ENCODE measurements at places on chromosomes 3 and 15.

DNA sequence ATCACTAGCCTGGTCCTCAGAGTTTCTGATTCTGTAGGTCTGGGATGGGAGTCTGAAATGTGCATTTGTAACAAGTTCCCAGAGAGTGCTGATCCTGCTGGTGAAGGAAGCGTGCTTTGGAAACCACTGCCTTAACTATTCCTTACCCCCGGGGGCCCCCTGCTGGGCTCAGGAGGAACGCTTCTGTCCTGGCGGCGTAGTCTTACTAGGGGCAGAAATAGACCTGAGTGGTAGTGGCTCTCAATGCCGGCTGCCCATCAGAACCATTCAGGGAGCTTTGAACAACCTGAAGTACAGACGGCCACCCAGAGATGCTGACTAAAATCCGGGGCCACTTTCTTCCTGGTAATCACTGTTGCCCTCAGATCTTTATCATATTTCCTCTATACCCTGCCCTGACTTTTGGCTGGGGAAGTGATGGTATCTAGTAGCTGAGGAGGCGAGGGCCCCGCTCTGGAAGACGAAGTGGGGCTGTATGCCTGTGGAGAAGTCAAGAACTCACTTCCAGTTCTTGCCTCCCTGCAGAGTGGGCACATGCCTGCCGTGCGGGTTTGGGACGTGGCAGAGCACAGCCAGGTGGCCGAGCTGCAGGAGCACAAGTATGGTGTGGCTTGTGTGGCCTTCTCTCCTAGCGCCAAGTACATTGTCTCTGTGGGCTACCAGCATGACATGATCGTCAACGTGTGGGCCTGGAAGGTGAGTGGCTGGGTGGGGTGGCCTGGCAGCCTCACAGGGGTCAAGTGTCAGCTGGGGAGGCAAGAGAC is 16.3 kb upstream of the JMJD7 start:
- DNase-seq = peak; percentile 87

DNA sequence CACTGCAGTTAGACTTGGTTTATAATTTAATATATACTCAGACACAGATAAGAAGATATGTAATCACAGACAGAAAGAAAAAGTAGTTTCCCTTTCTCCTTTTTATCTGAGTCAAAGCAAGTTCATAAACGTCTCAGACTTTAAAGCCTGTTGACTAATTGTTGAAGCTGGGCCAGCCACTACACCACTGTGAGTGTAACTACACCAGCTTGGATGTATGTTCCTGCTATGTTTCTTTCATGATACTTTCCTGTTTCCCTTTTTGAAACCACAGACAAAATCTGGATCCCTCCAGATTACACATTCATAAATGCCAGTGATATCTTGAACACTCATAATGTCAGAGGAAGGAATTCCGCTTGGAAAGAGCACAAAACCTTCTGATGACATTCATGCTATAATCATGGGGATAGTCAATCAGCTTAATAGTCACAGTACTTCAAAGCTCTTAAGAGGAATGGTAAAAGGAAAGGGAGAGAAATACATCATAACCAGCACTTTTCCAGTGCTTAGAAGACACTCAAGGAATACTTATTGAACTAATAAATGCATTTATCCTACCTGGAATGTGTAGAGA is 32.0 kb downstream of the KCNMB2 start:
- no peak for DNase-seq

DNA sequence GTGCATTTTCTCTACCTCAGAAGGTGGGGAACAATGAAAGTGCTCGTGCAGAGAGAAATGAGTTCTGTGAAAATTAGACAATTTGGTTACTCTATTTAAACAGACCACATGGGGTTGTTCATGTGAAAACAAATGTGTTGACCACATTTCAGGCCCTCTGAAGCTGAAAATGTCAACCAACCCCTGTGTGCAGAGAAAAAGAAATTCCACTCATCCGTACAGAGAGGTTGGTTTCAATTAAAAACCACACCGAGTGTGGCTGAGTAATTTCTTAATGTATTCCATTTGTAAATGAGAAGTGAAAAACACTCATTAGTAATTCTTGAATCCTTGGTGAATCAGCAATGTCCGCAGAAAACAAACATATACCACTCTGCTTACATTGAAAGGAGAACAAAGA is 46.9 kb upstream of the SLC7A14 start:
- DNase-seq = no peak

DNA sequence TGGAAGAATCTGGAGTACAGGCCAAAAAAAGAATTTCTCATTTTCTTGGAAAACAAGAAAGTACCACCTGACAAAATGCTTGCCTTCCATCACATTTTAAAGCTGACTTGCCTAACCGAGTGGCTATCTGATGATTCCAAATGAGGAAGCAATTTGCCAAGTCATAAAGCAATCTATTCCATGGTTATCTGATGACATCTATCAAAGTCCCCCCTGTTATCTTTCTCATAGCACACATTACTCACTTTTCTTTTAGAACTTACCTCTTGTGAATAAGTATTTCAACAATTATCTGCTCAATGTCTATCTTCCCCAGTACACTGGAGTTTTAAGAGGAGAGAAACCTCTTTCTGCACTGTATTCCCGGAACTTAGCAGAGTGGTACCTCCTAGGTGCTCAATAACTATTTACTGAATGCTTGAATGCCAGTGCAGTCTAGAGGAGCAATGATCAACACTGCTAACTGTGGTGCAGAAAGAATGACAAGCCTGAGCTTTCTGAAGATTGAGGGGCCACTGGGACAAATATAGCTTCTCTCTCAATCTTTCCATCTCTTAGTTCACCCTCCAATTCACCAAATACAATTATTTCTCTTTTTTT is 186.3 kb upstream of the ATP11B start:
- DNase-seq = no peak

DNA sequence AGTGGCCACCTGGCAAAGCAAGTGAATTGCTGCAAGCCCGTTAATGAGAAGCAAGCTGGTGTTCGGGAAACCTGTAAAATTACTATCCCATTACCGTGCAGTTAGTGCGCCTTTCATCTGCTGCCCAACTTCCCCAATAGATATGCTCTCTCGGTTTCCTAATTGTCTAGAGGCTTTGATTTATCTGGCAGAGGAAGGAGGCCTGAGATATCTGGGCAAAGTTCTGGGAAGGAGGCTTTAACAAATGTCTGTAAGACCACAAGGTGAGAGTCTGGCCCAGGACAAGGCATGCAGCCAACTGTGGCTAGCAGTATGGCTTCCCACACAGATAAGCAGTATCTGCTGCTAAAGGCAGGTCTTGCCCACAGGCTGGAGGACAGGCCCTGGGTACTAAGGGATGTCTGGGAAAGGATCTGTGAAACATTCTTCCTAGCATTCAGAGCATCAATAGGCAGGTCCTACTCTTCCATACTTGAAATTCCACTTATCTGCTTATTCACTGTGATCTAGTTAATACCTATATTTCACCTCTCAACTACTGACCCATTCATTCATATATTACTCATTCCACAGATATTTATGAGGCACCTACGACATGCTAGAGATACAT is 130.0 kb upstream of the SLC2A2 start:
- no peak for DNase-seq

DNA sequence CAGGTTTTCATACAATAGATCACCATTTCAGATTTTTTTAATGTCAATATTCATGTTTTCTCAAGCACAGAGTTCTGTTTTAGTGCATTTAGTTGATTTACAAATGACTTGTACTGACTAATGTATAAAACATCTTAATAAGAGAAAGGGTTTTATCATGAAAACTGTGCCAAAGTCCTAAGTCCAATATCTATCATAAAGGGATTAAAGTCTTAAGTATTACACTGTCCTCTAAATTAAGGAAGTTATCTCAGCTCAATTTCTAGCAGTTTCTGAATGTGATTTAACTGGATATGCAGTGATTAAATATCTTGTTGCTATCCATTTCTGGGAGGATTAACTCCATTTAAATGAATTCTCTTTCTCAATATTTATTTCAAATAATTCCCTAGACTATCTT is 381.1 kb upstream of the CNTN4 start:
- DNase-seq = no peak

GRCh38 chr3:182738583-182739411 is 54.5 kb upstream of the ATP11B start:
- no peak for DNase-seq

DNA sequence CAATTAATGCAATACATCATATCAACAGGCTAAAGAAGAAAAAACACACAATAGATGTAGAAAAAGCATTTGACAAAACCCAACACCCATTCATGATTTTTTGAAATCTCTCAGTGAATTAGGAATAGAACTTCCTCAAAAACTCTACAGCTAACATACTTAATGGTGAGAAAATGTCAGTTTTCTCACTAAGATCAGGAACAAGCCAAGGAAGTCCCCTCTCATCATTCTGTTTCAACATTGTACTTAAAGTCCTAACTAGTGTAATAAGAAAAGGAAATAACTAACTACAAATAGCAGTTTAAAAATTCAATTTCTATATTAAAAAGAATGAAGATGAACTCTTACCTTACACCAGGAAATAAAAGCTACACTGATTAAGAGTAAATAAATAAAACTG is 77.8 kb downstream of the DCLK3 start:
- DNase-seq = no peak

DNA sequence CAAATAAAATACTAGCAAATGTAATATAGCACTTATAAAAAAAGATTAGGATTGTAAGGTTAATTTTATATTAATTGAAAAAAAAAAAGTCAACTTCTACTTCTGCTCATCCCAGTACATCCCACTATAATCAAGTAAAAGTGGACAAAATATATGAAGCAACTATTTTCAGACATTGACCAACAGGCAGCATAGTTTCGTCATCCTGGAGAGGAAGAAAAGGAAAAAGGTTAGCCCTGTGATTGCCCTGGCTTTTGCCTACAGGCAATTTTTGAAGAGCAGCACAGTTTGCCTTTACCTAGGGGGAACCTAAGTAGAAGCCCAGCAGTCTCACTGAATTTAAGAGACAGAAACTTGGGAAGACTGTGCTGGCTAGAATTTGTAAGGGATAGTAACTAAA is 52.2 kb upstream of the ACTC1 start:
- no peak for DNase-seq

DNA sequence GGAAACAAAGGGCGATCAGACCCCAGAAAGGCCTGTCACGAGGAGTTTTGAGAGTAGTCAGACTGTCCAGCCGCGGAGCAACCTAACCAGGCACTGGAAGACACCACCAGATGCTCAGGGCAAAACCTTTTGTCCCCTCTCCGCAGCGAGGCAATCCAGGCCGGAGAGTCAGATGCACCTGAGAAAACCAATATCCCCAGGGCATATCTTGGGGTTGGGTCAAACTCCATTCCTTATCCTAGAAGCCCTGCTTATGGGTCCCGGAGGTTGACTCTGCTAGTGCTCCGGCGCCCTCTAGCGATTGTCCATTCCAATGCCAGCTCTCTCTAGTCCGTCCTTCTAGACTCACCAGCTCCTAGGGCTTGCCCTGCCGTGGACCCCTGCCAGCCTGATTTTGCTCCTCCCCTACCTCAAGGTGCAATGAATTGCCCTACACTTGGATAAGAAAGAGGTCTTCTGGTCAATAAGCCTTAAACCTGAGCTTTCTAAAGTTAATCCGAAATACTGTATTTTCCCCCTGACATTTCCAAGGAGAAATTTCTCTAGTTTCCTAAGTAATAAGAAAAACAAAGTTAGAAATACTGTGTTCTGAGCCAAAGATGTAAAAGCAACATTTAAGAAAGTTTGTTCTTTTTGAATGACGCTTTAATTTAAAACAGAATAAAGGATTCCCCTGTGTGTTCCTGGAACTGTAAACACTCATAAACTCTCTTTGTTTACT is 5.5 kb downstream of the CPNE4 start:
- DNase-seq = peak; percentile 82

DNA sequence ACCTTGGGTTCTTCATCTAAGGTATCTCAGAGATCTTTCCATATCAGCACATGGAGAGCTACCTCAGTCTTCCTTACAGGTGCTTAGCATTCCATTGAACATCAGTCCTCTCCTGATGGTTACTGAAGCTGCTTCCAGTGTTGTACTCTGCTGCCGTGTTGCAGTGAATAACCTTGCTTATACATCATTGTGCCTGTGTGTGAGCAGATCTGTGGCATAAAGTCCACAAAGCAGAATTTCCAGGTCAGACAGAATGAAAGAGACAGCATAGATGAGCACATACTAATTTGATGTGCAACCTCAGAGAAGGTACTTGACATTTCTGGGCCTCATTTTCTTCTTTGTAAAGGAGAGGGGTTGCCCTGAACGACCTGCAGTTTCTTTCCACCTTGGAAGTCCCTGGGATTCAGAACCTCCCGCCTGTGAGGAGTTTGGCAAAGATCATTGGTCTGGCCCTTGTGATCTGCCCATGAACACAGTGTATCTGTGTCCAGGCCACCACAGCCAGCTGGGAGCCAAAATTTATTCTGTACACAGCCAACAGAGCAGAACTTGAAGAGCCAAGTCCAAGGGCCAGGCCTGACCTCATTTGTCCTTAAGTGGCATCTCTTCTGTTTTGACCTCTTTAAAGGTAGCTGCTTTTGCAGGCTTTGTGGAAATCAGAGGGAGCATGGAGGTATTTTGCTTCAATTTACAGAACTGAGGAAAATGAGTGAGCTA is 57.2 kb upstream of the SLC7A14 start:
- DNase-seq = no peak

GRCh38 chr15:100784493-100785180 is 95.0 kb upstream of the ALDH1A3 start:
- peak; percentile 1 for DNase-seq

DNA sequence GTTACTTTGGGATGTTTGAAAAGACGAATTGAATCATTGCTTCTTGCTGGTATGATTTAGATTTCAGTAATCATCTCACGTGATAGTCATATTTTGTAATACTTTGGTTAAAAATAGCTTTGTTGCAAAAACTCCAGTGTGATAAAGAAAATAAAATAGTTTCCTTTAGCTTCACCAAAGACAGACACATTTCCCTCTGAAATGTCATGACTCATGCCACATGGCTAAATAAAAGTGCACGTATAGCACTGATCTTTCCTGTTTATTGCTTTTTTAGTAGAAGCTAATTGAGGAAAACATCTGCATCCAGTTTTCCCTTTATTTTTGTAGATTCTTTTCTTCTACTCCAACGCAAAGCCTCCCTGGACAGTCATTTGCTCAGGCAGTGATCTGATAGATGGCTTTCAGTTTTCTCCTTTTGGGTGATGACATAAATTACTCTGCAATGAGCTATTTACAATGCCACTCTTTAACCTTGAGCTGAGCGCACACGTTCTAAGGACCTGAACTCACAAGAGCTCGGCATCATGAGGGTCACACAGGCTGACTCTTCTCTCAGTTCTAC is 84.9 kb downstream of the ARNT2 start:
- no peak for DNase-seq

- DNase-seq = no peak
Observed at GRCh38 chr3:162641317-162641716, 1144.7 kb downstream of the OTOL1 start.

Data from D341Med (cell line).